ENCODE measurements at places on chromosomes 6 and 20. TPM values are rescaled to one million over a fixed set of nuclear protein-coding genes. Genes with fewer than 3 reads are reported as not detected.

GRCh38 chr6:23826572-23826971 is 299.4 kb upstream of the NRSN1 start:
- no peak for DNase-seq
- no peaks in the 10 kb centered on the region for H3K27me3 ChIP-seq
- no peaks in the 10 kb centered on the region for H3K36me3 ChIP-seq
- H3K27ac ChIP-seq, result no peak overlapping the region

DNA sequence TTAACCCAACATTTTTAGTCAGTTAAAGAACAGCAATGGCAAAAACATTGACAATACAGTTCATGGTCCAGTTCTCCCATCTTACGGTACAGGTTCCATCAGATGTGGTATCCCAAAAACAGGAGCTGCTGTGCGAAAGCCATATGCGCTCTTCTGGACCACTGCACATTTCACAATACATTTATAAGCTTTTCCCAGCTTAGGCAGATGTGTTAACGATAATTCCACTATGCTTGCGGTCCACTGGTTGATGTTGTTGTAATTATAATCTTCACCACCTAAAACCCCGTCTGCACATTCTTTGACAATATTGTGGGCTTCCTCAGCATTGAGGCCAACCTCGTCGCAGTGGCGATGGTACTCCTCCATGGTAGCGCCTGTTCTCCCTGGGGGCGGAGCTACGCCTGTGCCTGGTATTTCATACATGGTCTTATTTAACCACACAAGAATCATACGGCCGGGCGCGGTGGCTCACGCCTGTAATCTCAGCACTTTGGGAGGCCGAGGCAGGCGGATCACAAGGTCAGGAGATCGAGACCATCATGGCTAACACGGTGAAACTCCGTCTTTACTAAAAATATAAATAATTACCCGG is 52.0 kb downstream of the BFSP1 start:
- H3K4me1 ChIP-seq, result no peaks in the 10 kb centered on the region
- no peak for DNase-seq
- no peaks in the 10 kb centered on the region for H3K36me3 ChIP-seq
- no peak overlapping the region for H3K4me3 ChIP-seq
- H3K27me3 ChIP-seq, result peaks cover 63% of the 10 kb centered on the region
- H3K27ac ChIP-seq, result no peak overlapping the region

DNA sequence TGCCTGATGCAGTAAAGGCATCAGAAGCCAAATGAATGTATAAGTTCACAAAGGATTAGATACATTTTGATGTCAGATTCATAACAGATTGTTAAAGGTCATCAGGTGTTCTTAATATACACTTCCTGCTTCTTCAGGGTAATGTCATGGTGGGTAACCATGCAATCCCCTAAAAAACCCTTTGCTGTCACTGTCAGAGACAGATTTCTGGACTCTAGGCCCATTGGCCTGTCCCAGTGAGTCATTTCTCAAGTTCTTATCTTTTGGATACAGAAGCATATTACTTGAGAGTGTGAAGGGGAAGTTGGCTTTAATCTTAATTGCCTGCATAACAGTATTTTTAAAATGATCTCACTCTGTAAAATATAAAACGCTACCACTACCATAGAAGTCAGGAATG is 895.6 kb upstream of the MAP3K7 start:
- DNase-seq, result no peak
- H3K36me3 ChIP-seq, result no peaks in the 10 kb centered on the region
- no peak overlapping the region for H3K27ac ChIP-seq
- H3K4me1 ChIP-seq, result no peaks in the 10 kb centered on the region

GRCh38 chr6:14353798-14354197 is 236.2 kb downstream of the CD83 start:
- no peak overlapping the region for H3K4me3 ChIP-seq
- no peak overlapping the region for H3K27ac ChIP-seq
- H3K27me3 ChIP-seq, result no peaks in the 10 kb centered on the region
- DNase-seq, result no peak
- no peaks in the 10 kb centered on the region for H3K36me3 ChIP-seq
- no peaks in the 10 kb centered on the region for H3K4me1 ChIP-seq

- no peak overlapping the region for H3K4me3 ChIP-seq
- H3K27ac ChIP-seq, result no peak overlapping the region
- no peak for DNase-seq
- H3K4me1 ChIP-seq, result no peaks in the 10 kb centered on the region
- H3K27me3 ChIP-seq, result no peaks in the 10 kb centered on the region
These were observed 69.1 kb downstream of the RNF217 start for GRCh38 chr6:125031385-125031784.

DNA sequence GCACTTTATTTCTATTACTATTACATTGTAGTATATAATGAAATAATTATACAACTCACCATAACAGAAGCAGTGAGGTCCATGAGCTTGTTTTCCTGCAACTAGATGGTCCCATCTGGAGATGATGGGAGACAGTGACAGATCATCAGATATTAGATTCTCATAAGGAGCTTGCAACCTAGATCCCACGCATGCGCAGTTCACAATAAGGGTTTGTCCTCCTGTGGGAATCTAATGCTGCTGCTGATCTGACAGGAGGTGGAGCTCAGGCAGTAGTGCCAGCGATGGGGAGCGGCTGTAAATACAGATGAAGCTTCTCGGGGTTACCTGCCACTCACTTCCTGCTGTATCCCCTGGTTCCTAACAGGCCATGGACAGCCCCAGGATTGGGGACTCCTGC is 139.5 kb upstream of the TCF21 start:
- H3K27me3 ChIP-seq, result no peaks in the 10 kb centered on the region
- peaks cover 19% of the 10 kb centered on the region for H3K4me1 ChIP-seq
- H3K27ac ChIP-seq, result no peak overlapping the region
- no peaks in the 10 kb centered on the region for H3K36me3 ChIP-seq
- no peak for DNase-seq

DNA sequence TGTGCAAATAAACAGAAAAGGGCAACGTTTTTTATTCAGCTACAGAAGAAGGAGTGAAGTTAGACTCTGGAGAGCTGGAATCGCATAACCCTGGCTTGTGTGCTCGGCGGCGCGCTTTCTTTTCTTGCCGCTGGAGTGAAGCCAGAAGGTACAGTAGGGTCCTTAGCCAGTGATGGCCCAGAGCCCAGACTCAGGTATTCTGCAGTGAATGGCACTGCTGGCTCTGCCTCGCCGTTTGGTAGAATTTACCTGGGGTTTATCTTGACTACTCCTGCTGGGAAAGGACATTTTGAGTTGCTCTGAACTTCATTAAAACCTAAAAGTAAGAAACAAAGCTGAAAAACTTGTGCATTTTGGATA is 56.9 kb upstream of the TIAM2 start:
- DNase-seq, result no peak
- no peaks in the 10 kb centered on the region for H3K27me3 ChIP-seq

Gene CPNE5
- total RNA-seq, result 0.40 TPM

Gene NNAT
- not detected for total RNA-seq

Gene RSPH9
- not detected for total RNA-seq

All from PC-9 (cell line).